Fibroblast of skin of back (primary cell): ENCODE measurements at places on chromosomes 11 and 22.

- no peak for DNase-seq
Observed at GRCh38 chr11:22780952-22781593, 48.5 kb downstream of the SVIP start.

DNA sequence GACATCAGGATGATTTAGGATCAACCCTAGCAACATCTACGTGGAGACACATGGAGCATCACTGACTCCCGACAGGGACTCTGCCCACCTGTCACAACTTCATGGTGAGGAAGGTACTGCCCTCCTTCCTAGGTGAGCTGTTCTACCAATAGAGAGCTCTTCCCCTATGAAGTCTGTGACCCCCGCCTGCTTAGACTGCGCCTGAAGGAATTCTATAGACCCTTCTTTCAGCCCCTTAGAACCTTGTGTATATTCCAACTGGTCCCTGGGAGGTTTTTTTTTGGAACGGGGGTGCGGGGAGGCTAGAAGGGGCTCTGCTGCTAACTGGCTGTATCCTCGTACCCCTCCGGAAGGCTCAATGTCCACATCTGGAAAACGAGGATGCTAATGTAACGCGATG, 566 bp downstream of the INTS4 start:
- no peak for DNase-seq

GRCh38 chr11:84607975-84608836, 1018.9 kb downstream of the DLG2 start:
- DNase-seq = no peak

- DNase-seq = peak; percentile 60
Observed at GRCh38 chr11:11313426-11313825, 39.6 kb downstream of the CSNK2A3 start.

DNA sequence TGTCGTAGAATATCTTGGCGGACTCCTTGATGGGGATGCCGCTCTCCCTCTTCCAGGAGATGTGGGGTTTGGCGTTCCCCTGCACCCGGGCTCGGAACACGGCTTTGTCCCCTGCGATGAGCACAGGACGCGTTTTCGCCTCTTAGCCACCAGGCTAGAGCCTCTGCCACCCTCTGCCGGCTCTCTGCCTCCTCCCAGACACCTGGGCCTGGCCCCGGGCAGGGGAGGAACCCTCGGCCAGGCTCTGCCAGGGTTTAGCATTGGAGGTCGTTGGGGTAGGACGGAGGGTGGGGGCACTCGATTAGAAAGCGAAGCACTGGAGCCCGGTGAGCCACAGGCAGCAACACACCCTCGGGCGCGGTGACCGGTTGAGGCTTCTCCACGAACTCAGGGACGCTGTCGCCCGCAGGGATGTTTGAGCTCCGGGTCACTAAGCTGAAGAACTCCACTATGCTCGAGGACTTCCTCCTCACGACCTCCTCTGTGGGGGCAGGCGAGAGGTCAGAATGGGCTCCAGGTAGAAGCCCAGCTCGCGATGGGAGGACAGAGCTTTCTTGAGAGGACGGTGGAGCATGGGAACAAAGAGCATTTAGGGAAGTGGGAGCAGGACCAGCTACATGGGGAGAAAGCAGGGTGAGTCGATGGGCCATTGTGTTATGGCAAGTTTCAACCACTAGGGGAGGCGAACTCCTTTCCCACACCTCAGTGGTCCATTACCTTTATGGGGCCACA, 4.3 kb downstream of the IGSF22 start:
- peak; percentile 47 for DNase-seq

- no peak for DNase-seq
Observed at GRCh38 chr11:61157743-61158142, 3.5 kb downstream of the VPS37C start.

DNA sequence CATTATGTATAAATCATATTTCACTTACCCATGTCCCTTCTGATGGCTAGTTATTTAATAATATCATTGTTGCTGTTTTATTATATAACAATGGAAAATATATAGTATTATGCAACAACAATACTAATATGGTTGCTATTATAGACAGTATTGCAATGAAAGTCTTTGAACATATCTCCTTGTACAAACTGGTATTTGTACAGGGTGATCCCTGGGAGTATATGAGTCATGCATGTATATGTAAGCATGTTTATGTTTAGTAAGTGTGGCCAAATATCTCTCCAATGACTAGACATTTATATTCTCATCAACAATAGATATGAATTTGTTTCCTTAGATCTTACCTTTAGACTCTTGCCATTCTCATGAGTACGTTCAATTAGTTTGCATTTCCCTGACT, 55.9 kb downstream of the KCNC1 start:
- DNase-seq = peak; percentile 58
